ENCODE measurements at places on chromosomes 11 and 22.

- no peak for DNase-seq
Observed at GRCh38 chr11:78902771-78903507, 328.3 kb upstream of the NARS2 start.

DNA sequence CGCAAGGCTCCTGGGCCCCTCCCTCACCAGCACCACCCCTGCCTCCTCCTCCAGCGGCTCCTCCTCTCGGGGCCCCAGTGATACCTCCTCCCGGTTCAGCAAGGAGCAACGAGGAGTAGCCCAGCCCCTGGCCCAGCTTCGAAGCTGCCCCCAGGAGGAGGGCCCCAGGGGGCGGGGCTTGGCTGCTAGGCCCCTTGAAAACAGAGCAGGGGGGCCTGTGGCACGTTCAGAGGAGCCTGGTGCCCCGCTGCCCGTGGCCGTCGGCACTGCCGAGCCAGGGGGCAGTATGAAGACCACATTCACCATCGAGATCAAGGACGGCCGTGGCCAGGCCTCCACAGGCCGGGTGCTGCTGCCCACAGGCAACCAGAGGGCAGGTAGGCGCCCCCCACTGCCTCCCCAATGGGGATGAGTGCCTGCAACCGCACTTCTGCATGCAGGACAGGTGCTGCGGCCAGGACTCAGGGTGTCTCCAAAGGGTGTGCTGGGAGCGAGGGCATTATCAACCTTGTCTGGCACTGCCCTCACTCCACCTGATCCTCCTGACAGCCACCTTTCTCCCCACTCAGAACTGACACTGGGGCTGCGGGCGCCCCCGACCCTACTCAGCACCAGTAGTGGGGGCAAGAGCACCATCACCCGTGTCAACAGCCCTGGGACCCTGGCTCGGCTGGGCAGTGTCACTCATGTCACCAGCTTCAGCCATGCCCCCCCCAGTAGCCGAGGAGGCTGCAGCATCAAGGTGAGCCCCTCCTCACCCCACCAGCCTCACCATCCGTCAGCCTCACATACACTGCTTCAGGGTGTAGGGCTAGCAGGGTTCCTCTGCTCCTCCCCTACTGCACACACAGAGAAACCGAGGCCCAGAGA is 10.2 kb downstream of the SMTN start:
- no peak for DNase-seq

DNA sequence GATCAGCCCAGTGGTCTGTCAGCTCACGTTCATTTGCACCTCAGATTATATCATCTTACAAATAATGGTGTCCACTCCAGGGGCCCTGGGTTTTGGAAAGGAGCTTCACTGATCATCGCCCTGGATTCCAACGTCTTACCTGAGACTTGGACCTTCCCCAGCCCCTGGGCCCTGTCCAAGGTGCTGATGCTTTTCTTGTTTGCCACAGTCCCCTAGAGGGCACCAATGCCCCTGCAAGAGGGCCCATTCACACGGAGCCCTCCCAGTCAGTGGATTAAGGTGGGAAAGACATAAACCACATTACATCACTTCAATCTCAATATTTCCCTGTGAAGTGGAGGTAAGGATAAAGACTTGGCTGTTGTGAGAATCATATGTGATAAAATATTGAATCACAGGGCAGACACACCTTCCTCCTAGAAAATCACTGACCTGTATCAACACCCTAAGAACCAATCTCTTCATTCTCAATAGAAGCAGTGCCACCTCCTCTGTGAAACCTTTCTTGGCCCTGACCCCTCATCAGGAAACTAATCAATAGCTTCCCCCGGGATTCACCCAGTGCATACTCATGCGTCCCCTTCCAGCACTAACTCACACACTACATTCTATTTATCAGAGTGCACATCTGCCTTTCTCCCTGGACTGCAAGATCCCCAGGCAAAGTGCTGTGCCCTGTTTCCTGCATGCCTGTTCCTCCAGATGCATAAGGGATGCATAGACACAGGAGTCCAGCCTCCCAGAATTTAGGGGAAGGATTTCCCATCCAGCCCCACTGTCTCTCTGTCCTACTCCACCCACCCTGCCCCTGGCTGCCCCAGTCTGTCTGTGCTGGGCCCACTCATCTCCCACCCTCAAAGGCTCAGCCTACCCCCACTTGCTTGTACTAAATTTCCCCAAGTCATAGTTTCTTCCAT is 167.0 kb downstream of the BUD13 start:
- no peak for DNase-seq

GRCh38 chr11:73269459-73270015 is 2.6 kb upstream of the P2RY6 start:
- no peak for DNase-seq

DNA sequence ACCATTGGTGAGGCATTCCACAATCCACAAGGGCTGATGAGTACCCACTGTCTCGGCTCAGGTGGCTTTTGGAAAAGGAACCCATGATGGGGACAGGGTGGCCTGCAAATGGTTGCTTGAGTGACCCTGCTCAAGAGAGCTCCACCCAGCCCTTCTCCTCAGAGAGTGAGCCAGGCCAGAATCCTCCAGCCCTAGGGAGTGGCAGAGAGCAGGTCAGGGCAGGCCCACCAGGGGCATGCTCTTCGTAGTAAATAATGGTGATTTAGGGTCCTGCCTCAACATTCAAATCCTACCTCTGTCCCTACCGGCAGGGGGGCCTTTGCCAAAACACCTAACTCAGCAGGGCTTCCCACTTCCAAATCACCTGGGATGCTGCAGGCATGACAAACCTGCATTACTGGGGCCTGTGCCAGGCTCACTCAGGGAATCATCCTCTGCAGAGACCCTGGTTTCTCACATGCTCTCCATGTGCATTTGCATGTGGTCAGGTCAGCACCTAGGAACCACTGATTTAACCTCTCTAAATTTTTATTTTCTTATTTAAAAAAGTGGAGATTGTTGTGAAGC is 17.3 kb upstream of the TP53I11 start:
- no peak for DNase-seq

DNA sequence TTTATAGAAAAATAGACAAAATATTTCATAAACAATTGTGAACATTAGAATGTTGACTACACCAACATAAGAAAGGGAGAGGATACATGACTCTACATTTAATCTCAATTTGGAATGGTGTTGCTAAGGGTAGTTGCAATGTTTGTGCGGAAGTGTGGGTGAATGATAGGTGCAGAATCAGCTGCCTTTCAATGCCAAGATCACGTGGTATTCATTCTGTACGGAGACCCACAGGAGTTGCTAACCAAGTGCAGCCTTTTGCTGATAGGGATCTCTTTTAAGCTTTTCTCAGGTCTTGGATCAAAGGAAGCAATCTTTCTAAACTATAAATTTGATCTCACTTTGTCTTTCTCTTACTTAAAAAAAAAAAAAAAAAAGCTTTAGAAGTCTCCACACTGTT is 29.8 kb upstream of the CTSC start:
- DNase-seq = no peak

DNA sequence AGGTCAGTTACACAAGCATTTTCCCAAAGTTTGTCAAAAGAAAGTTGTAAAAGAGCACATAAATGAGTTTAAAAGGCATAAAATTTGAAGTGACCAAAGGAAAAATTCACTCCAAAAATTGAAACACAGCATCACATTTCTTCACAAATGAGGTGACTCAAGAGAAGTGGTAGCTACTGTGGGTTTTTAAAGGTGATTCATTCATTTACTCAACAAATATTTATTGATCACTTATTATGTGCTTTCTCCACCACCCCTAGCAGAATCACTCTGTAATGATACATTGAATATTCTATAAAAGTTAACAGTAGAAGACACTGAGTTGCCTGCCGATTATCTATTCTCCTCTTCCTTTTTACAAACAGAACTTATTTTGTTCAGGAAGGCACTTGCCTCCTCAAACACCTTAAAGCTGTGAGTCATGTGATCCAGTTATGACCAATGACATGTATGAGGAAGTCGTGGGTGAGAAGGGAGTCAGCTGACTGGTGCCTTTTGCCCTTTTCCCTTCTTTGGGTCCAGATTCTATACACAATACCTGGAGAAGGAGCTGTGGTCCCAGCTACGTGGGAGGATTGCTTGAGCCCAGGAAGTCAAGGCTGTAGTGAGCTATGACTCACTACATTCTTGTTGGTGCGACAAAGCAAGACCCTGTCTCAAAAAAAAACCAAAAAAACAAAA is 67.7 kb upstream of the CLNS1A start:
- no peak for DNase-seq

GRCh38 chr11:56331861-56332491 is 13.9 kb upstream of the OR8K1 start:
- DNase-seq = no peak

DNA sequence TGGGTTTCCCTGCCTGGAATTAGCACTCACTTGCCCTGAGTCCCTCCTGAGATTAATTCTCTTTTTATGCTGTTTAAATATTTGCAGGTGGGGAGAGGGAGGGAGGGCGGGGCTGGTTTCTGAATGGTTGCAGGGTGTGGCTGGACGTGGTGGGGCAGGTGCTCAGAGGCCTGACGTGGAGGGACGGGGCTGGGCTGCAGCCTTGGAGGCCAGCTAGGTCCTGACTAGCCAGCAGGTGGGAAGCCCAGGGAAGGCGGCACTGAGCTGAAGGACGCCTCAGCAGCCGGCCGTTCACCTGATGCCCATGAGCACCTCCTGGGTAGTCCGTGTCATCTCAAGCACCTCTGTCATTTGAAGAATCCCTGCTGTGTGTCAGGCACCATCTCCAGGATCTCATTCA is 21.3 kb downstream of the SGSM1 start:
- DNase-seq = peak; percentile 91

Data from DMS153 (cell line).